ENCODE measurements at places on chromosomes 3 and 15.

DNA sequence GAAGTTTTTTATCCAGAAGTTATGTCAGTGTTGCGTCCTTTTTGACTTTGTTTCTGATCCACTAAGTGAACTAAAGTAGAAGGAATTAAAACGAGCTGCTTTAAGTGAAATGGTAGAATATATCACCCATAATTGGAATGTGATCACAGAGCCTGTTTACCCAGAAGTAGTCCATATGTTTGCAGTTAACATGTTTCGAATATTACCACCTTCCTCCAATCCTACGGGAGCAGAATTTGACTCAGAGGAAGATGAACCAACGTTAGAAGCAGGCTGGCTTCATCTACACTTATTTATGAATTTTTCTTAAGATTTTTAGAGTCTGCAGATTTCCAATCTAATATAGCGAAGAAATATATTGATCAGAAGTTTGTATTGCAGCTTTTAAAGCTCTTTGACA is 57.6 kb downstream of the DNAH1 start:
- no peak for DNase-seq

- no peak for DNase-seq
Measured at GRCh38 chr3:20028905-20029331, 11.3 kb upstream of the KAT2B start.

GRCh38 chr15:95440712-95441111 is 889.8 kb upstream of the NR2F2 start:
- DNase-seq: no peak

- no peak for DNase-seq
Measured at GRCh38 chr15:56754772-56755370, 21.6 kb upstream of the ZNF280D start.

DNA sequence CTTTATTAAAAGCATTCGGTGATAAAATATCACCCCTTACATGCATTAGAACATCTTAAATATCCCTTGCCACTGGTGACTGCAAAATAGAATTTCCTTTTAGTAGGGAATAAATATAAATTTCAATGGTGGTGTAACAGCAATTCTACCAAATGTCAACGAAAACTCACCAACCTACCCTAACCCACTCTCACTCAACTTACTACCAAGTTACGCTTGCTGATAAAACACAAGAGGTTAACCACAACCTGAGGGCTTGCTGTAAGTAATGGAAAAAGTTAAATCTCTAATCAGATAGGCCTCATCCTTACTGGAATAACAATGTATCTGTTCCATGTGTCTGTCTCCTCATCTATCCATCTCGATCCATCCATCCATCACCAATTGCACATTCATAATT is 274.7 kb downstream of the FOXP1 start:
- DNase-seq: no peak

DNA sequence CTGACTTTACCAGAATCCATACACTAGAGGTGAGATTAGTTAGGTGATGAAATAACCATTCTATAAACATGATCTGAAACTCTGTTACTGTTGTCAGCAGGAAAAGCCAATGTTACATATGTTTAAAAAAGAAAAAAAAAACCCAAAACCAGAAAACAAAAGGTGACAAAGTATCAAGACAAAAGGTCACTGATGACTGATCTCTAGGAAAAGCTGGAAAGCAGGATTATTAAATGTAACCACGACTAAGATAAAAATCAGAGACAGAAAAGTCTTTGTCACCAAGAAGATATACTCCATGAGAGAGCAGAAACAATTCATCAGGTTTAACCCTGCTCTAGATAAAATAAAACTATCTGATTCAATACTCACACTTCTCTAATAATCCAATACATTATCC is 5.4 kb upstream of the SETD5 start:
- no peak for DNase-seq

DNA sequence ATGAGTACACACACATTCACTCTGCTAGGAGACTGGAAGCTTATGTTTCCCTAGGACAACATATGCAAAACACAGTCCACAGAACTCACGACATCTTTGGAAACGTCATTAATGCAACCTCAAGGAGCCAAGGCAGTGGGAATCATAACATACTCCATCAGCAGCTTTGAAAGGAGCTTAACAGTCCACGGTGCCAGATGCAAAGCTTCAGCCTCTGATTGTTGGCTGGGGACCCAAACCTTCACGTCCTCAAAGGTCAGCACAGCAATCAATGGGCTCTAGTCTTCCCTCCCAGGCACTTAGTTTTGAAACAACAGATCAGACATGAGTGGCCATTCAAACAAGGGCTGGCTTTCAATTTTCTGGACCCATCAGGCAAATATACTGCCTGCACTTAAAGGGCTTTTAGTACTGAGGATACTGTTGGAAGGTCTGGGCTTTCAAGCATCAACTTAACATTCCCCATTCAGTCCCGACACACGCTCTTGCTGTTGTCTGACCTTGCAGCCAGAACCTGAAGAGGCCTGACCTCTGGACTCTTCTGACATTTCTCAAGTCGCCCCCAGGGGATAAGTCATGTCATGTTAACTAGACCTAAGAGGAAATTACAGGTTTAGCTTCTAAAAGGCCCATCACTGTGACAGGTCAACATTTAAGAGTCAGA is 223.0 kb downstream of the PDZRN3 start:
- DNase-seq: peak; percentile 64

GRCh38 chr3:184986366-184986889 is 166.4 kb downstream of the C3orf70 start:
- no peak for DNase-seq

DNA sequence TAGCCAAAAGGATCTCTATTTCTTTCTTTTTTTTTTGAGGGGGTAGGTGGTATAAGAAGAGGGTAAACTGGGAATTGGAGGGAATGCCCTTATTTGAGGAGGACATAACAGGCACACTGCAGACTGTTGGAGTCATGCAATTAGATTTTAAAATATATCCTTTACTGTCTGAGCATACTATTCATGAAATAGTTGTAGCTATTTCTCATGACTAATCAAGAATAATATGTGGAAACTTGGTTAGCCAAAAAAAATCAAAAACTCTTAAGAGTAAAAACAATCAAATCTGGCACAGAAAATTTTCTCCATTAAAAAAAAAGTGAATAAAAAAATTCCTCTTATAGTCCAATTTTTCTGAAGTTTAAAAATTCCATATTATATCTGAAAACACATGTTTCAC is 174.9 kb downstream of the SCAPER start:
- DNase-seq: no peak

- no peak for DNase-seq
Measured at GRCh38 chr15:32866454-32867312, 148.9 kb downstream of the GREM1 start.

GRCh38 chr3:29201604-29202003 is 79.3 kb upstream of the RBMS3 start:
- DNase-seq: no peak

- no peak for DNase-seq
Measured at GRCh38 chr3:154050766-154051165, 70.4 kb upstream of the ARHGEF26 start.

- no peak for DNase-seq
Measured at GRCh38 chr3:52446631-52447511, 2.0 kb upstream of the SEMA3G start.

GRCh38 chr3:135020181-135020580 is 225.1 kb downstream of the EPHB1 start:
- DNase-seq: no peak

- DNase-seq: no peak
Measured at GRCh38 chr3:112004187-112004586, 5.5 kb downstream of the TAGLN3 start.

GRCh38 chr3:193894121-193894863 is 241.7 kb upstream of the HES1 start:
- no peak for DNase-seq

Measured in ovary (tissue), 10 donors.